Testis (tissue), 5 donors: ENCODE measurements at places on chromosomes 7 and 10. TPM values are rescaled to one million over a fixed set of nuclear protein-coding genes. Genes with fewer than 3 reads are reported as not detected.

GRCh38 chr7:92282930-92283329 is 37.2 kb downstream of the ANKIB1 start:
- H3K27me3 ChIP-seq, result no peaks in the 10 kb centered on the region
- H3K4me3 ChIP-seq, result no peak overlapping the region
- H3K36me3 ChIP-seq, result no peaks in the 10 kb centered on the region
- peaks cover 6% of the 10 kb centered on the region for H3K4me1 ChIP-seq

DNA sequence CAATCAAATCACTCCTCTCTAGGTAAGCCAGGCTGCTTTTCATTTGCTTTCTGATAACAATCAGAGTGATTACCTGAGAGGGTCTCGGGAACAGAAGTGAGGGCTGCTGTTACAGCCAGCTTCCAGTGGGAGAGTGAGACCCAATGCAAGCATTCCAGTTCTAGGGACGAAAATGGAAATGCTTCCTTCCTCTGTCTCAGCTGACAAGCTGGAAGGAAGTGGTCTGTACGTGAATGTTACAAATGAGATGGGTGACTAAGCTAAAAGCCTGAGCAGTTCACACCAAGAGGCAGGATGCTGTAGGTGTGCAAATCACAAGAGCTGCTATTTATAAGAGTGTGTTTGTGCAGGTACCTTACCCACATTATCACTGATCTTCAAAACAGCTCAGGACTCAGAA is 772.4 kb downstream of the GRID1 start:
- no peak for DNase-seq
- no peaks in the 10 kb centered on the region for H3K36me3 ChIP-seq
- H3K4me1 ChIP-seq, result no peaks in the 10 kb centered on the region
- H3K27ac ChIP-seq, result no peak overlapping the region

DNA sequence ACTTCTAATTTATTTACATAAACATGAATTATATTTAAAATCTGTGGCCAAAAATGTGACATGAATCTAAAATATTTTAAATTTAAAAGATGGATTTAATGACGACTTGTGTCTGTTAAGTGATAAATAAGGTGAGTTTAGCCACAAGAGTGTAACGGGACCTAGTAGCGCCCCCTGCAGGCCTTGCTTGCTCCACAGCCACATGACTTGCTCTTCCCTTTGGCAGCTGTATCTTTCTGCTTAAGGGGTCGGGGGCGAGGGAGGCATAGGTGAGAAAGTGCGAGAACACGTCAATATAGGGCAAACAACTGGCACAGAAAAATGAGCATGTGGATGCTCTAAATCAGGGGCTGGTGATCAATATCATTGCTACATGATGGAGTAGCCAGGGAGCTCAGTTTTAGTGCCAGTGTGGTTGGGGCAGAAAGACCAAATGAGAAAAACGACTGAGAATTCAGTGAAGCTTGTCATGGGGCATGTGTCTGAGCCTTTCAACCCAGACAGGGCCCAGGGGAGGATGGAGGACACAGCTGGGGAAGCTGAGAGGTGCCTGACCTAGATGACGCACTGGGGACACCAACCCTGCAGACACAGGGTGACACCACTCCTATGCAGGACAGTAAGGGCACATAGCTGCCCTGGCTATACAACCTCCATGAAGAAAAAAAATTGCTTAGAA is 49.8 kb downstream of the PAXIP1 start:
- no peaks in the 10 kb centered on the region for H3K27me3 ChIP-seq
- no peaks in the 10 kb centered on the region for H3K36me3 ChIP-seq
- H3K4me1 ChIP-seq, result no peaks in the 10 kb centered on the region
- H3K4me3 ChIP-seq, result no peak overlapping the region

GRCh38 chr7:98771941-98772603 is 97.7 kb downstream of the TMEM130 start:
- H3K27ac ChIP-seq, result peak overlapping the region; percentile 64
- H3K4me3 ChIP-seq, result no peak overlapping the region
- peaks cover 28% of the 10 kb centered on the region for H3K4me1 ChIP-seq
- DNase-seq, result peak; percentile 48
- H3K27me3 ChIP-seq, result no peaks in the 10 kb centered on the region
- no peaks in the 10 kb centered on the region for H3K36me3 ChIP-seq

- no peak overlapping the region for H3K4me3 ChIP-seq
- no peak for DNase-seq
- no peaks in the 10 kb centered on the region for H3K36me3 ChIP-seq
- H3K27me3 ChIP-seq, result no peaks in the 10 kb centered on the region
Measured at GRCh38 chr7:88395715-88396114, 89.0 kb upstream of the STEAP4 start.

DNA sequence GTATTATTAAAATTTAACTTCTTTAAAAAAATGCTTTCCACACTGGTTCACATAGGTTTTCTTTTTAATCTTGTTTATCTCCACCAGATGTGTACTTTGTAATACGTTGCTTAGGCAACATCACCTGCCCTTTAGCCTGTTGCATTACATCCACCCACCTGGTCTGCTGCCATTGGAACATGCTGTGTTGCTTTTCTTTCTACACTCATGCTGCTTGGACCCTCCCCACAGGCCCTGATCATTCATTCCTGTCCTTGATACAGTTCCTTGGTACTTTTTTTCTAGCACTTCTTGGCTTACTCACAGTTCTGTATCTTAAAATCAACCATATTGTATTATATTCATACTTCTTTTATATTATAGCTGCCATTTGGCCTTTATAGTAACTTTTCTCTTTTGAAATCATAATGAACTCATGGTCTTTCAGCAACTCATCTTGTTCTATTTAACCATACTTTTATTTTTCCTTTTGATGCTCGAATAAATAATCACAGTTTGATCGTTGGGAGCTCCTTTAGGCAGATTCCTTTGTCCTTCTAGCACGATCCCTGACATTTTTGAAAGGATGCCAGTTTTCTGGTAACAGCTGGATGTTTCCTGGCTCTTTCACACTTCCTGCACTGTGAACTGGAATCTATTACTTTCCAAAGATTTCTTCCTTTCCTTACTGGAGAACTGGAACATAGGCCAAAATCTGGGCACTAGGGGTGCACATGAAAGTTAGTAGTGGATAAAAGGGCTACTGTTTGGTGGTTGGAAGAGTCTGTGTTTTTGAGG is 125.1 kb downstream of the CDK14 start:
- DNase-seq, result no peak
- no peak overlapping the region for H3K27ac ChIP-seq
- H3K27me3 ChIP-seq, result no peaks in the 10 kb centered on the region
- H3K4me3 ChIP-seq, result no peak overlapping the region

Gene SRRM3
- total RNA-seq, result 7.8 TPM

GRCh38 chr7:35314354-35314753 is 60.5 kb upstream of the TBX20 start:
- H3K27ac ChIP-seq, result no peak overlapping the region
- H3K27me3 ChIP-seq, result no peaks in the 10 kb centered on the region
- no peak overlapping the region for H3K4me3 ChIP-seq
- H3K36me3 ChIP-seq, result no peaks in the 10 kb centered on the region
- H3K4me1 ChIP-seq, result no peaks in the 10 kb centered on the region

- H3K27me3 ChIP-seq, result no peaks in the 10 kb centered on the region
- H3K27ac ChIP-seq, result no peak overlapping the region
- H3K4me1 ChIP-seq, result no peaks in the 10 kb centered on the region
Measured at GRCh38 chr7:7438851-7439250, 96.8 kb downstream of the COL28A1 start.

DNA sequence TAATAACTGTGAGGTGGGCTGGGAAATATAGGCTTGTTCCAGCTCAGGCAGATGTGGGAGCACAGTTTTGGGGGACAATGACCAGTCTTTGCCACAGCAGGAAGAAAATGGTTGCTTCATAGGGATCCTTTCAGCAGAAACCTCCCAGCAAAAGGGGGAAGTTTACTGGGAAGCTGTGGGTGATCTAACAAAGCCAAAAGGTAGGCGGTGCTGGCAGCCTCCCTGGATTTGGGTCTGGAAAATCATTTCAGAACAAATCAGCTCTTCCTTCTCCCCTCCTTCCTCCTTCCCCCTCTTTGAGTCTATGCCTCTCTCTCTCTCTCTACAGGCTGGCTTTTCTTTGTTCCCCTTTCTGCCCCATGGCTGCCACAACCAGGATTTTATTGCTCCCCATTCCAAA is 16.2 kb downstream of the RPS24 start:
- DNase-seq, result no peak
- H3K27me3 ChIP-seq, result no peaks in the 10 kb centered on the region
- H3K27ac ChIP-seq, result no peak overlapping the region
- H3K4me3 ChIP-seq, result no peak overlapping the region
- H3K36me3 ChIP-seq, result no peaks in the 10 kb centered on the region

DNA sequence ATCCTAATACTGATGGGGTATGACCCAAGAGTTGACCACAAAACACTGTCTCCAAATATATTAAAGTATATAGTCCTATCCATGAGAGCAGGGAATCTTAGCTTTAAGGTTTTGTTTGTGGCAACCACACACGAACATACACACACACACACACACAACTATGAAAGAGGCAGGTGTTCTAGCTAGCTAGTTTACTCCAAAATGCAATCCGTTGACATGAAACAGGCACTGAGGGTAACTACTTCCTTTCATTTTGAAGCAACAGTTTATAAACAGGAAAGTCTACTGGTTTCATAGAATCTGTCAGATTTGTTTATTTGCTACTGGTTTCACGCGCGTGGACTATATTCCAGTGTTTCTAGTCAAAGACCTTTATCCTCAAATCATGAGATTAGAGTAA is 14.8 kb downstream of the HTR5A start:
- no peaks in the 10 kb centered on the region for H3K4me1 ChIP-seq
